ENCODE measurements at places on chromosomes 5 and 9.

DNA sequence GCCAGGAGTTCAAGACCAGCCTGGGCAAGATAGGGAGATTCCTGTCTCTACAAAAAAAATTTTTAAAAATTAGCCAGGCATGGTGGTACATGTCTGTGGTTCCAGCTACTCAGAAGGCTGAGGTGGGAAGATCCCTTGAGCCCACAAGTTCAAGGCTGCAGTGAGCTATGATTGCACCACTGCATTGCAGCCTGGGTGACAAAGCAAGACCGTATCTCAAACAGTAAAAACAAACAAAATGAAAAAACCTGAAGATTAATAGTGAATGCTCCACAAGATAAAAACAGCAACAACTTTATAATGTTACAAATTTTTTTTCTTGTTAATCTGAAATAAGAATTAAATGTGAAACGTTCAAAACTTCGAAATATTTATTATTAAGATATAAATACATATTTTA is 2.7 kb upstream of the TMEM267 start:
- no peak for DNase-seq

DNA sequence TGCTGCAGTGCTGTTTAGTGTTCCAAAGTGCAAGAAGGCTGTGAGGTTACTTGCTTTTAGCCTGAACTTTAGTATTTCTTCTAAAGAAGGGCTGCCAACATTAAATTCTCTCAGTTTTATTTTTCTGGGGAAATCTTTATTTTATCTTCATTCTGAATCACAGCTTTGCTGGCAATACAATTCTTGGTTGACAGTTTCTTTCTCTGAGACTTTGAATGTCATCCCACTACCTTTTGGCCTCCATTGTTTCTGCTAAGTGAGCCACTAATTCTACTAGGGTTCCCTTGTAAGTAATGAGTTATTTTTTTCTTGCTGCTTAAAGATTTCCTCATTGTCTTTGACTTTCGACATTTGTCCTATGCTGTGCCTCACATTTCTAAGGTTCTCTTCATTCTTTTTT is 32.4 kb upstream of the SUSD1 start:
- DNase-seq = no peak

DNA sequence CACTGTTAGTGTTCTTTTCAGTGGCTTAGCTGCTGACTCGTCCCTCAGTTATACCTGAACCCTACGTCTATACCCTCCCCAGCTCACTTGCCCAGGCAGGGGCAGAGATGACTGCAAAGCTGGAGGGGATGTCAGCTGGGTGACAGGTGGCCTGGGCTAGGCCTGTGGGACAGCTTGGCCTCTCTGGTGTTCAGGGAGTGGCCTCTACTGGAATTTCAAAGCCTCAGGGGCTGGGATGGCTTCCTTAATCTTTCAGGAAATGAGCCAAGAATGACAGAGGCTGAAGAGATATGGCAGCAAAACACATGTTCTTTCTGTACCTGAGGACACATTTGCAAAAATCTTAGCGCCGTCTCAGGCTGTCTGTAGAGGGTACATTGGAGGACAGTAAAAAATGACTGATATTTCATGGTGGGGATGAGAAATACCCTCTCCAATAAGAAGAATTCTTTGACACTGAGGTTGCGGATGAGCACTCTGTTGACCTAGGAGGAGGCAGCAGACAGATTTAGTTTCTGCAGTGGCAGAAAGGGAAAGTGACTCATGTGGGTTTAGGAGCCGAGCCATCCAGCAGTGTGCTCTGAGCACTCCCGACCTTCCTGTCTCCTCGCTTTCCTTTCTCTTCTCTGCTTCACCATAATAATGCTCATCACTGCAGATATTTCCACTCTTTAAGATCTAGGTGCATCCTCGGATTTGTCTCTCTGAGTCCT is 54.4 kb downstream of the ENTREP1 start:
- no peak for DNase-seq

DNA sequence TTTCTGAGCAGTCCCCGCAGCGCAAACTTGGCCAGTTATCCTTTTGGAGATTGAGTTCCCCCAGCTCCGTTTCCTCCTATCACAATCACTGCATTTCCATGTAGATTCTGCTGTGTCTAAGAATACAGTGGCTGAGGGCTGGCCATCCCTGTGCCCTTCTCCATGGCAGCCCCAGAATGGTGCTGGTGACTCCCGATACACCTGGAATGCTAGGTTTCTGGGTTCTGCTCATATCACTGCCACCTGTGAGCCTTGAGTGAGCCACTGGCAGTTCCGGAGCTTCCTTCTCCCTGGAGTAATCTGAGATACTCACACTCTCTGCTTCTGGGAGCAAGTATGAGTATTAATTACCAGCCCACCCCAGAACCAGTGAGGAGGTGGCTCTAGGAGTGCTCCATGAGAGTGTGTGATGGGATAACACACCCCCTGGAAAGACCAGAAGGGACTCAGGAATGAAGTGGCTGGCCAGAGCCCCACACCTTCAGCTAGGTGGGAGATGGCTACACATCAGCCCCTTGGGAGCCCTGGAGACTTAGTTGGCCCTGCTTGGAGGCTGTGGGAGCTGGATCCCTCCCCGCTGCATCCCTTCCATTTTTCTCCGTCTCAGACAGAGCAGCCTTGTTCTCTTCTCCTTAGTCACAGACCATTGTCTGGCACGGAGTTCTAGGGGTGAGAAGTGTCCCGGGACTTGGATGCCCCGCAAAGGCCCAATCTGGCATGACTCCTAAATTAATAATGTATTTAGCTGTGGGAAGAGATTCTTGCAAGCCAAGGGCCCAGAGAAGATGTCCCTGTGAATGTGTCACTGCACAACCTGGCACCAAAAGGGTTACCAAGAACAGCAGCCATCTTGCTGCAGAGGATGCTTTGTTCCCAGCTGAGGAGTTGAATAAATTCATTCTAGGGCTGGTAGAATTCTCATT is 4.9 kb downstream of the PCDHGC5 start:
- DNase-seq = no peak

- no peak for DNase-seq
Observed at GRCh38 chr5:176803068-176803942, 7.1 kb upstream of the UNC5A start.

GRCh38 chr9:120258096-120258495 is 321.9 kb downstream of the CDK5RAP2 start:
- no peak for DNase-seq

DNA sequence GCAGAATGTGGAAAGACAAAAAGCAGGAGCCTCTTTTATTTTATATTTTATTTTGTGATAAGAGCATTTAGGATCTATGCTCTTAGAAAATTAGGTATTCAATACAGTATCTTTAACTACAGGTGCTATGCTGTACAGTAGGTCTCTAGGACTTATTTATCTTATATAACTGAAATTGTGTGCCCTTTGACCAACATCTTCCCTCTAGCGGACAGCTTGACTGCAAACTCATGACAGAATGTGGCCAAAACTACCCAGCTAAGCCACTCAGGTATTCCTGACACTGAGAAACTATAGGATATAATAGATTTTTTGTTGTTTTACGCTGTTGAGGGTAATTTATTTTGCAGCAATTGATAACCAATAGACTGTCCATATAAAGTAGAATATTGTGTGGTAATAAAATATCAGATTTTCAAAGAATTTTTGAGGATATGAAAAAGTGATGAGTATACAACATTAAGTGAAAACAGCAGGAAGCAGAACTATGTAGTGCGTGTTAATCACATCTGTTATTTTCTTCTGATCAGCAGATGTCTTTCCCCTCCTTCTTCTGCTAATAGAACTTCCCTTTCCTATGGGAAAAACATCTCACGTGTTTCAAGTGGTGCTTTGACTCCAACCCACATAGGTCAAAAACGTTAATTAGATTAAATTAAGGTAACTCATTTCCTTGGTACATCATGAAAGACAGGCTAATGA is 69.9 kb upstream of the SELENOP start:
- DNase-seq = no peak

- no peak for DNase-seq
Observed at GRCh38 chr5:14417792-14418765, 163.5 kb upstream of the OTULINL start.
